DND-41 (cell line): ENCODE measurements at places on chromosomes 7 and 10.

GRCh38 chr7:134448356-134449229 lies 10.3 kb downstream of the AKR1B1 start:
- no peak for DNase-seq

DNA sequence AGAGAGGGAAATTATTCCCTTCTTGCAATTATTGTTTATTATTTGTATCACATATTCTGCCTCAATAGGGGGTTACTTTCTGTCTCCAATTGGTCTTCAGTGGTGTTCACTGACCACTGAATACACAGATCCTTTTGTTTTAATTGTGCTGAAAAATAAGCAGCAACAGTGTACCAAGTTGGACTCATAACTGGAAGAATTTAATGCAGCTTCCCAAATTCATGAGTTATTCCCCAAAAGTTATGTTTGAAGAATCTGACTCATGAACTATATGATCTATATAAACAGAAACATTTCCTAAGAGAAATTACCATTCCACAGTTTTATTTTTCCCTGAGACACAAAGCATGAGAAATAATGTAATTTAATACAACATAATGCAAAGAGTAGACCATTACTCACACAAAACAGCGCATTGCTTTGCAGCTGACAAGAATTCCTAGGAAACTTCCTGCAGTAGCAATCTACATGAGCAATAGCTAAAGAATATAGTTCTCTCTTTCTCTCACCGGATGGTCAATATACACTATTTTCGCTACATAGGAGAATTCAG lies 479.2 kb downstream of the HTR7 start:
- DNase-seq: no peak

DNA sequence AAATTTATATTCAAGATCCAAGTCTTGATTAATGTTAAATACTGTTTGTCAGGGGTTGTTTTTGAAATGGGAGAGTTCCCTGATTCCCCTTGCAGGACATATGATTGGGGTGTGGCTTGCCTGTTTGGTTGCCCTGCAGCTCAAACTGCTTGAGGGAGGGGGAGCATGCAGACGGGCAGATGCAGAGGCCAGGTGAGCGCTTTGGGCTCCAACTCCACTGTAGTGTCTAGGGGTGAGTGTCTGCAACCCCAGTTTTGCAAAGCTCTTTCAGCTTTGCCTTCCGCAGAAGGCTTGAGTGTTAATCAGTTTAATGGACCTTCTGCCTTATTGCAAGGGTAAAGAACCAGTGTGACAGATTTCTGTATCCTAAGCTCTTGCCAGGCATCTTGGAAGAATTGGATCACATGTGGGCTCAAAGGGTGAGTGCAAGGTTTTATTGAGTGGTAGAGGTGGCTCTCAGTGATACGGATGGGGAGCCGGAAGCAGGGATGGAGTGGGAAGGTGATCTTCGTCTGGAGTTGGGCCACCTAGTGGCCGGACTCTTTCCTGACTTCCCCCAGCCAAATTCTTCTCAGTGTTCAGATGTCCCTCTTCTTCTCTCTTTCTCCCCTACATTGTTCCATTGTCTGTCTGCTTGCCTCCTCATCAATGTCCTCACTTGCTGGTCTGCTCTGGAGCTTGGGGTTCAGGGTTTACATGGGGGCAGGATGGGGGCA lies 479.7 kb downstream of the ATRNL1 start:
- DNase-seq: no peak

GRCh38 chr7:158129037-158130022 lies 458.3 kb downstream of the PTPRN2 start:
- DNase-seq: no peak

DNA sequence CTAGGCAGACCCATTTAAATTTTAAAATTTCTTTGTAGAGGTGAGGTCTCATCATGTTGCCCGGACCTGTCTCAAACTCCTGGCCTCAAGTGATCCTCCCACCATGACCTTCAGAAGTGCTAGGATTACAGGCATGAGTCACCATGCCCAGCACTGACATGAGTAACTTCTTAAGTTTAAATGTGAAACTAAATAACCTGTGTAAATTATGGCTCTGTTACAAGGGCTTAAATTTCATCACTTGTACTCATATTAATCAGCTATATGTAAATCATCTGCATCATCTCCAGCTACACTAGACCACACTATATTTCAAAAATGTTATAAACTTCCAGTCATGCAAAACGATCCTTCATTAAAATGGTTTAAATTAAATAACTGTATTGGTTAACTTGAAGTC lies 56.1 kb downstream of the ATAD1 start:
- DNase-seq: no peak

DNA sequence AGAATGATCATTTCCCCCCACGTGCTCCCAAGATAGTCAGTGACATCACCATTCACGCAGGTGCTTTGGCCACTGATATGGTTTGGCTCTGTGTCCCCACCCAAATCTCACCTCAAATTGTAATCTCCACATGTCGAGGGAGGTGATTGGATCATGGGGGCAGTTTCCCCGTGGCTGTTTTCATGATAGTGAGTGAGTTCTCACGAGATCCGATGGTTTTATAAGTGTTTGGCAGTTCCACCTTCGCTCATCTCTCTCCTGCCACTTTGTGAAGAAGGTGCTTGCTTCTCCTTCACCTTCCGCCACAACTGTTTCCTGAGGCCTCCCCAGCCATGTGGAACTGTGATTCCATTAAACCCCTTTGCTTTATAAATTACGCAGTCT lies 205.4 kb upstream of the SH2B2 start:
- DNase-seq: no peak
